ENCODE measurements at places on chromosomes 7 and 10.
A peak's percentile ranks its signal among the peaks of the same experiment; 100 is the strongest.

GRCh38 chr7:35874886-35875285 lies 74.0 kb downstream of the SEPTIN7 start:
- DNase-seq, result no peak

DNA sequence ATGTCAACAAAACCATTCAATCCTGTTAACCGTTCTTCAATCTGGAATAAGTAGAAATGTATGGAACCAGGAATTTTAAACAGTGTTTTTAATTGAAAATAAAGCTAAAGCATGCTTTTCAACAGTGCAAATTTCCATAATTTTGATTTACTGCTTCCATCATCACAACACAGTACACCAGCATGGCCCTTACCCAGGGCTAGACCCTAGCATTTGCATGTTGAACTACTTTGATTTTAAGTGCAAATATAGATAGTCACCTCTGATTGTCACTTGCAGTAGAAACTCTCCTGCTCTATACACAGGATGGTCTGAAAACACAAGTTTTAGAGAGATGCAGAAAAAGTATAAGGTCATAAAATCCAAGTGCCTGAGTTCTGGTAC lies 12.1 kb downstream of the SKIDA1 start:
- no peak for DNase-seq

DNA sequence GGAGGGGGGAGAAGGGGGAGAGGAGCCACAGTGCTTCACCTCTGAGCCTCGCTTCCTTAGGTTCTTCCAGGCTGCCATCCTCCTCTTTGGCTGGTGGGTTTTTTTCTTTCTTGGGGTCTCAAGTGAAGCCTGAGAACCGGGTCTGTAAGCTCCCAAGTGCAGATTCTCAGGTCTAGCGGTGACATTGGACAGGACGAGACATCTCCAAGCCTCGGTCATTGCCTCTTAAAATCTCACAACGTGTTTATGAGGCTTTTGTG lies 817 bp upstream of the IL15RA start:
- DNase-seq, result no peak

DNA sequence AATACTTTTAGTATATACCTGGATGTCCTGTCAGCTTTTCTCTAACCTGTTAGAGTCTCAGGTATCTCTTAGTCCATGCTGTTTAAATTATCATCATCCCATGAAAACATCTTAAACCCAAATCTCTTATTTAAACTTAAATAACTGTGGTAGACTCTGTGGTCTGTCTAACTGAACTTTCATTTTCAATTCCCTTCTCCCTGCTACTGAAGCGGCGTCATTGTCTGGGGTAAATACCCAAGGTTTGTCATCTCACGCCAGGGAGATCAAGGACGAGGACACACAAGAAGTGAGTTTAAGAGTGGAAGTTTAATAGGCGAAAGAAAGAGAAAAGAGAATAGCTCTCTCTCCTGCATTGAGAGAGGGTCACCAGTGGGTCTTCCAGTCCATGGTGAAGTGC lies 804.4 kb upstream of the CELF2 start:
- no peak for DNase-seq

DNA sequence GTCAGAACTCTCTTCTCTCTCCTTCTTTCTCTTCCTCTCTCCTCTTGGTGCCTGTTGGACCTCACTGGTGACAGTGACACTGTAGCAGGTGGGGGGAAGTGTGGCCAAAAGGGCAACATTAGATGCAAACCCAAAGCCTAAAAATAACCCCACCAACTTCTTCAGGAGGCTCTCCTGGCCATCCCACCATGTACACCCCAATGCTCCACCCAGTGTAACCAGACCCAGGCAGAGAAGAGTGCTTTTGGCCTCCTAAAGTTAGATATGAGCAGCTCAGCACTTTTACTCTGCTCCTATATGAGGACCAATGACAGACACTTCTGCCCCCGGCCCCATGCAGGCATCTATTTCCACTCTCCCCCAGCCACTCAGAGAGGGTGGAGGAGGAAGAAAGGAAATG lies 5.5 kb downstream of the MYOZ1 start:
- no peak for DNase-seq

- peak; percentile 51 for DNase-seq
Measured at GRCh38 chr7:55572378-55573233, at the start of gene VOPP1. Gene VOPP1, minus strand, starts transcription at chr7:55572502. Its CDS starts 178 bp downstream, at chr7:55572324.

GRCh38 chr7:26919906-26920493 lies 55.6 kb upstream of the SKAP2 start:
- no peak for DNase-seq
